Mesenteric fat pad (tissue), 1 donor: ENCODE measurements at places on chromosomes 3 and 15. TPM values are rescaled to one million over a fixed set of nuclear protein-coding genes. Genes with fewer than 3 reads are reported as not detected.

Gene LACTB
- 30.1 TPM for total RNA-seq

Gene PLSCR2
- not detected for total RNA-seq

Gene CCR3
- total RNA-seq: not detected

Gene PLA1A
- total RNA-seq: 3.4 TPM

Gene CCPG1
- 98.5 TPM for total RNA-seq

Gene HYAL1
- total RNA-seq: 11.2 TPM

Gene IGSF10
- 4.5 TPM for total RNA-seq

Gene PRR23A
- not detected for total RNA-seq

Gene SKOR1
- total RNA-seq: 0.26 TPM

Gene GRAMD2A
- not detected for total RNA-seq

Gene NPAP1
- total RNA-seq: not detected

Gene CDHR4
- total RNA-seq: not detected

Gene LRRC34
- total RNA-seq: 3.4 TPM

Gene DOCK3
- total RNA-seq: 0.51 TPM

Gene BRPF1
- total RNA-seq: 18.7 TPM

Gene NCKIPSD
- 19.9 TPM for total RNA-seq

Gene IMPDH2
- total RNA-seq: 123 TPM
